ENCODE measurements at places on chromosomes 1 and 21.

GRCh38 chr1:64469977-64470664 is at the start of gene CACHD1:
Gene CACHD1 (plus strand): TSS chr1:64470129. CDS start chr1:64470745, 616 bp downstream.
- DNase-seq = peak; percentile 66

DNA sequence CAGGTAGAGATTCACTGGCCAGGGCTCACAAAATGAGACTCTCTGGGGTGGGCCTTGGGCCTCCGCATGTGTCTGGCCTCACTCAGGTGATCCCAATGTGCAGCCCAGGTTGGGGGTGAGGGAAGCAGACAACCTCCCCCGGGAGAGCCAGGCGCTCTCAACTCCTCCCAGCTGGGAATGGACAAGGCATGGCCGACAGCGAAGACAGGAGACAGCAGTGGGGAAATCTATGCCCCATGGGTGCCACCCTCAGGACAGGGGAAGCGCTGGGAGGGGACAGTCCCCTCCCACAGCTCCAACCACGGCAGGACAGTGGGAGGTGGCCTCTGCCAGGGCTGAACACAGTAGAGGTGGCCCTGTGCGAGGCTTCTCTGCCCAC is 47.7 kb downstream of the PRDM15 start:
- no peak for DNase-seq

DNA sequence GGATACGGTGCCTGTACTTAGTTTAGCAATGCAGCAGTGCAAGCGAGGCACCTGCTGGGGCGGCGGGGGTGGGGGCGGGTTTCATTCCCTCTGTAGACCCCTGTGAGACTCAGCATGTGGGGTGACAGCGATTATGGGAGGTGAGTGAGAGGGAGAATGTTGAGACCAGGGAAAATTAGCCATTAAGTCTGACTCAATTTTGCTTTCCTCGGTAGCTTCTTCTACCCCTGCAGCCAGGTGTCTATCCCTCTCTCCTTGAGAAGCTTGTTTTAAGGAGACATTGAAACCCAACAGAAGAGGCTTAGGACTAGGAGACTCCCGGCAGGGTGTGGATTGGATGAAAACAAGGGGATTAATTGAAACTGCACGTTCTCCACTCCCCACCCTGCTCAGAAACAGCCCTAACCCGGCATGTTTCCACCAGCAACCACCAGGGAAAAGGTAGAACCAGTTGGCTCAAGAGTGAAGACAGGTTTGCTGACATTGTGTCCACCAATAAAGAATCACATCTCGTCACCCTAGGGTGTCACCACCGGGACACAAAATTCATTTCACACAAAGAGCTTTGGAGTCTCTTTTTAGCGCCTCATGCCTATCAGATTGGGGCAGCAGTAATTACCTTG is 20.6 kb upstream of the ATF3 start:
- DNase-seq = no peak

GRCh38 chr1:208988811-208989222 is 594.7 kb upstream of the CAMK1G start:
- no peak for DNase-seq

DNA sequence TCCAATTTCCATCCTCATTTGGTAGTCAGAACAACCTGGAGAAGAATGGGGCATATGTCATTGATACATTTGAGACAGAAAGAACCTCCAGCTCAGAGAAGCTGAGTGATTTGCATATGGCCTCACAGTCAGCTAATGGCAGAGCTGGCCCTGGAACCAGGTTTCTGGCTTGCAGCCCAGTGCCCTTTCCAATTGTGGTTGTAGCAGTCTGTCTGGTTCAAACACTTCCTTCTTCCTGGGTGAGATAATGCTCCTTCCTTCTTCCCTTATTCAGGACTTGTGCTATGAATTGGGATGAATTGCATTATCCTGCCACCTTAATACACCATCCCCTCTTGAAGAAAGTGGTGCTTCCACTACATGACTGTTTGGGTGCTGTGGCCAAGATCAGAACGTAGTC is 24.2 kb downstream of the SLC5A9 start:
- DNase-seq = no peak

GRCh38 chr1:207059881-207060280 is 6.8 kb downstream of the PFKFB2 start:
- DNase-seq = no peak

- DNase-seq = no peak
These were observed 37.5 kb upstream of the ATP2B4 start for GRCh38 chr1:203589171-203589570.

GRCh38 chr1:108055387-108055786 is 90.4 kb upstream of the VAV3 start:
- DNase-seq = no peak

- no peak for DNase-seq
These were observed 104.8 kb upstream of the POU3F1 start for GRCh38 chr1:38151399-38151798.

GRCh38 chr21:33810766-33811165 is 104.8 kb downstream of the ATP5PO start:
- no peak for DNase-seq

DNA sequence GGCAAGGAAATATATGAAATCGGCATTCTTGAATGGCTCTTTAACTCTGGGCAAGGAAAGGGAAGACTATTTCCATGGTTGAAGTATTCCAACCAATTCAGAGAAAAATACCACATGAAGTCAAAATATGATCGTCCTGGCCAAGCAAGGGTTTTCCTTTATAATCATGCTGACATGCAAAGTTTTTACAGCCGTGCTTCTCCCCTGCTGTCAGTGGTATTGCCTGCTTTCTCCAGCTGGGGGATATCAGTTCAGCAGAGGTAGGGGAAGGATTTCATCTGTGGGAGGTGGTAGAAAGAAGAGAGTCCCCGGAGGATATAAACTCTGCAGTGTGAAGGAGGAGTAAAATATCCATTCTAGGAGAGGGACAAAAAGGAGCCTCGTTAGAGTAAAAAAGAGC is 322.8 kb downstream of the PAPPA2 start:
- no peak for DNase-seq

DNA sequence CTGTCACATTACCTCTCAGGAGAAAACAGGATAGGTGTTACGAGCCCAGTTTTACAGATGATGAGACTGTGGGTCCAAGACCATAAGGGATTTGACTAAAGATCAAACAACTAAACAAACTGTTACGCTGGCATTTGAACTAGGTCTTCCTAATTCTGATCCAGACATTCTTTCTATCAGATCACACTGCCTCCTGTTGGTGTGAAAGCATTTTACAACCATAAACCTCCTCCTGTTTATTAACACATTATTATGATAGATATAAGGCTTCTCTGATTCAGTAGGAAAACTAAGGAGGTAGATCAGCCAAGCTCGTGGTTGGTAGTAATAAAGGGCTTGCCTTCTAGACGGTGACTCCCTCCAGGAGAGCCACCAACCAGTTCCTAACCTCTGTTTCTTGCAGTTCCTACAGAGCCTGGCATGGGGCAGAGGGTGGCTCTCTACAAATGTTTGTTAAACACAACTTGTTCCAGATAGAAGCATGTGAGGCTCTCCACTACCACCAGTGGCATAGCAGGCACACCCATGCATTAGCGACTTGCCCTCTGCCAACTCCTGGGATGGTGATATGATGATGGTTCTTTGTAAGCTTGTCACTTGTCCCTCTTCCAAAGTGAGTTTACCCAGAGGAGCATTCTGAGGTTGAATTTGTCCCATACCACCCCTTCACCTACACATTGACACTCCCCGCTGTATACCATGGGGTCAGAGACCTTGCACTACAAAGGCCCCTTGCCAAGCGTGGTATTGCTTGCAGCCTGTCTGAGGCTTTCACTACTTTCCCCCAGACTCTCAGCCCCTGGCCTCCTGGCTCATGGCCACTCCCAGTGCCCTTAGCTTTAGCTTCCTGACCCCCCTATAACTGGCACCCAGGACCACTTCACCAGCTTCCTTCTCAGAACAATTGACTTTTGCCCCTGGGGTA is 96.4 kb upstream of the HOOK1 start:
- DNase-seq = no peak

GRCh38 chr1:56920591-56921001 is 45.2 kb downstream of the C8B start:
- no peak for DNase-seq

- DNase-seq = no peak
These were observed 11.2 kb downstream of the FNBP1L start for GRCh38 chr1:93459126-93459525.

DNA sequence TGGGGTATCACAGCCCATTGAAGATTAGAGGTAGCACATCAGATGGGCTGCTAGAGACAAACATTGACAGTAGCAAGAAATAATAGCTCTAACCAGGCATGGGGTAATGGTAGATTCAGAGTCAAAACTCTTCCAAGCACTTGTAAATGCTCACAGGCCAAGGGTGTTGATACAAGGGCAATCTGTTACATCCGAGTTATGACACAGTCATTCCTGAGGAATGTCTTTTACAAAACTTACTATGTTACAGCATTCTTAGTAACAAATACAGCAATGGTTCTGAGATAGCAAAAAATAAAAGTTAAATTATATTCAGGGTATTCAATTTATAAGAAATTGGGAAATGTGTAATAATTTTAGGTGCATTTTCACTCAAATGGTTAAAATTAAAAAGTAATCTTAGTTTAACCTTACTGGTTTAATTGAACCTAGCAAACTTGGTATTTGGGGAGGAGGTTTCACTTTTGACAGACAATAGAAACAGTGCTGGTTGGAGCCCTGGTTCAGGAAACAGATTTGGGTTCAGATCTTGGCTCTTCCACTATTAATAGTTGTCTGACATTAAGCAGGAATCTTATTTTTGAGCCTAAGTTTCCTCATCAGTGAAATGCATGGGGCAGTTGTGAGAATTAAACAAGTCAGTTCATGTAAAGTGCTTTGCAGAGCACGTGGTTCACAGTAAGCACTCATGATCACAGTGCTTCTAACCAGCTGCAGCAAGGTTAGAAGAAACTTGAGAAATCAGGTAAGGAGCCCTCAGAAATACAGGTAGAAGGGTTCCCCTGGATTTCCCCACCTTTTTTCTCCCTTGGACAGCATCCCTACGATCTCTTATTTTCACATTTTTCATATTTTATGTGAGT is 4.4 kb downstream of the ST3GAL3 start:
- no peak for DNase-seq

DNA sequence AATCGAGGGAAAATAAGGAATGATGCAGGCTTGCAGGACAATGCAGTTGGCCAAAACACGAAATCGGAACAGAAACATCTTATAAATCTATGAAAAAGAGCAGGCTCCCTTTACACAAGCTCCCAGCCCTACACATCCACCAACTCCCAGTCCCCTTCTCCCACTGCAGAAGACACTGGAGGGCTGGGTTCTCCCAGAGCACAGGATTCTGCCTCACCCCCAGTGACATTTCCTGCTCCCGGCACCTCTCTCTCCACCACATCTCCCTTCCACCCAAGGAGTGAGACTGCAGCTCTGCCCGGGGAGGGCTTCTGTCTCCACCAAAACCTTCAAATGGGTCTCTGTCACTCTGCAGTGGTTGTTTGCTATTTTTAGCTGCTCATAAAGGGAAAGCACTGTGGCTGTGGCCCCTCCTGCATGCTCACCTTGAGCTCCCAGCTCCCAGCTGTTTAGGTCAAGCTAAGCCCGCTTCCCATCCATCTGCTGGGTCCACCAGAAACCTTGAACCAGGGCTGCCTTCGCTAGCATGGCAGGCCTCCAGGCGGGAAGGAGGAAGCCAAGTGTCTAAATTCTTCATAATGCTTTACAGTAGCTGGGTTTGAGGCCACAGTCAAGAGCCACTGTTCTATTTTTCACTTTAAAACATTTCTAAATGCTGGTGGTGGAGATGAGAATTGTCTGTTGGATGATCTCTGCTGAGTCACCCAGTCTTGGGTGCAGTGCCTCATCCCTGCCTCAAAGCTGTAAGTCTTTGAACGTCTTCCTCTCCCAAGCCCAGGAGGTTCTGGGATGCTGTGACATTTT is 3.3 kb upstream of the C2CD2 start:
- DNase-seq = no peak

DNA sequence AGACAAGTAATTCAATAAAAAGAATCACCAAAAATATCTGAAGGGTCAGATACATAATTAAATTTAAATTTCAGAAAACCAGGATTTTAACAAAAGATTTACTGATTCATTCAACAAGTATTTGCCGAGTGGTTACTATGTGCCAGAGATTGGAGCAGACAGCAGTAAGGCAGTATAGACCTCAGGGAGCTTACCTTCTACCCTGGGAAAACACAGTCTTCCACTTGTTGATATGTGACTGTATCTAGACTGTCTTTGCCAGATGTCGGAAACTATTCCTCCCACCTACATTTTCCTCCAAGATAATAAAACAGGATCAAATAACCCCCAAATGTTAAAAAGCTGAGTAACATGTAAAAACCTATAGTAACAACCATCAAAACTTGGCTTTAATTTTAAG is 6.2 kb downstream of the HNRNPR start:
- no peak for DNase-seq

DNA sequence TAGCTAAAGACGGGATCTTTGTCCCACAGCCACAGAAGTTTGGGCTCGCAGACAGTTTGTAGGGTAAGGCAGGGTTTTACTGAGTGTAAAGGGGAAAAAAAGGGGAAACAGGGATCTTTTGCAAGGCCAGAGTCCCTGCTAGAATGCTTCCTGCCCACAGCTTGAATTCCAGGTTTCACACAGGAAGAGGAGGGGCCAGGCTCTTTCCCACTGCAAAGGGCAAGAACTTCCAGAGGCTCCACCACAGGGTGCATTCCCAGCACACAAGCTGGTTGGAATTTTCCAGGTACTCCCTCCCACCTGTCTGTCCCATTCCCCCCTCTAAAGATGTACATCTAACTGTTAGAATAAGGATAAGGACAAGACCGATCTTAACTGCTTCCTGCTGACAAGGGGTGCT is 1126.9 kb downstream of the KCNT2 start:
- DNase-seq = no peak

DNA sequence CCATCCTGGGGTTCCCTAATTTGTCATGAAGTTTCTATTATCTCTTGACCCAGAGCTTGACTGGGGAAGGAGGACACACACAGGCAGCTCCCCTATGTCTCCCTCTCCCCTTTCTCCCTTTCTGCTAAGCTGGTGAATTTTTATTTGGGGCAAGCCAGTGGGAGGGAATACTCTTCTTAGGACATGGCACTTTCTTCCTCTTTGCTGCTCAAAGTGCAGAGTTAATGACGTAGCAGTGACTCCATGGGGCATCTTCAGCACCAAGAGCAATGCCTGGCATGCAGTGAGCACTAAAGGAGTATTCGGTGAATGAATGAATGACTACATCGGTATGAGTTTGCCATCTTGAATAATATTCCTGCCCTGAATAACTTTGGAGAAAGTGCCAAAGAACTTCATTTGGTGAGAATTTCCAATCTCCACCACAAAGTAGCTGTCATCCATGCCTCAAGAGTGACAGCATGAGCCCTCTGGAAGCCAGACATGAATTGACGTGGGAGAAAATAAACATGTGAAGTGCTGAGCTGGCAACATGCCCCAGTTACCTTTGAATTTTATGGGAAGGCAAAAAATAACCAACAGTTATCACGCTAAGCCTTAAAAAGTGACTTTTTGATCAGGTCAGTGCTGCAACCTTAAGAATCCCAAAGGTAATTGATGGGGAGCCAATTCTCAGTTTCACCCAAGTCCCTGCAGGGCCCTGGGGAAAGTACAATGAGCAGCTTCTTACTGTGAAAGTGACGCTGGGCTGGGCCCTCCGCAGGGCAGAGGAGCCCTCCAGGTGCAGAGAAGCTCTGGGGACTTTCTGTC is 22.1 kb upstream of the ATF3 start:
- DNase-seq = no peak

GRCh38 chr1:87007323-87007722 is 92.9 kb downstream of the HS2ST1 start:
- no peak for DNase-seq

- no peak for DNase-seq
These were observed 326.8 kb downstream of the PTPRU start for GRCh38 chr1:29563092-29563491.
